ENCODE measurements at places on chromosomes 4 and X.

DNA sequence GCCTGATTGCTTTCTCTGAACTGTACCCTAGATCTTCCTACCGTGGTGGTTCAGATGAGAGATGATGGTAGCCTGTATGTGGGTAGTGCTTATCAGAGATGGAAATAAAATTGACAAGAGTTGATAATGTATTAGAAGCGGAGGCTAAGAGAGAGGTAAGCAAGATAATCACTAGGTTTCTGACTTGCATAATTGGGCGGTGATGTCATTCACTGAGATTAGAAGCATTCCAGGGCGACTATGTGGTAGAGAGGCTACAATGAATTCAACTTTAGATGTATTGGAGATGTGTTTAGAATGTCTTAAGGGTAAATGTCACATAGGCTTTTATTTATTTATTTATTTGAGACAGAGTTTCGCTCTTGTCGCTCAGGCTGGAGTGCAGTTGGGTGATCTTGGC is 415 bp upstream of the TENM3 start:
- peak; percentile 82 for DNase-seq

DNA sequence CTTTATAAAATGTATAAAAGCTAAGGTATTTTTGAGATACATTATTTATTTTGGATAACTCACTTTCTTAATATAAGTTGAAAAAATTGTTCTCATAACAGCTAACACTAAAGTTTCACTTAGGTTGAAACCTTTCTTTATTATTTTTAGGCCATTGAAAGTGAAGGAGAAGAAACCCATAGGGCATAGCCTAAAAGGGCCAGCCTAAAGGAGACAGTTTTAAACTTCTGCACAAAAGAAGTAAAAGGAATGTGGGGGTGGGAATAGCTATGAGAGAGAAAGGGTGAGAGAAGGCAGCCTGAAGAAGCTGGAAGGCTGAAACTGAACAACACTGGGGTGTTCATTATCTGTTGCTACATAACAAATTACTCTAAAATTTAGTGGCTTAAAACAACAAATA is 57.6 kb upstream of the RAPGEF2 start:
- no peak for DNase-seq

DNA sequence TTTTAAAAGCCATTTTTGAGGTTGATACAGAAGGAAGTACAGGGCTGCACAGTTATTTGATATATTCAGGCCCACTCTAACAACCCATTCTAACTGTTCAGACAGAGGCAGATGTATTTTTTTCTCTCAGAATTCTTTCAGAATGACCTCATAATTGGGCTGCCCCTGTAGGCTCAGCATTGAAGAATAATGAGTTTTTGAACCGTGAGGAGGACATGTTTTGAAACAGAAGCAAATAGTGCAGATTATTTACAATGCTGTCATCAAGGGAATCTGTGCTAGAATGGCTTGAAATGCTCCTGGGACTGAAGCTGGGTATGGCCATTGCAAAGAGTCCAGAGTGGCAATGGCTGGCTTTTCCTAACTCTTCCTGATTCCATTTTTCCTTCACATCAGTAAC is 158.1 kb downstream of the SOX3 start:
- DNase-seq: peak; percentile 21

DNA sequence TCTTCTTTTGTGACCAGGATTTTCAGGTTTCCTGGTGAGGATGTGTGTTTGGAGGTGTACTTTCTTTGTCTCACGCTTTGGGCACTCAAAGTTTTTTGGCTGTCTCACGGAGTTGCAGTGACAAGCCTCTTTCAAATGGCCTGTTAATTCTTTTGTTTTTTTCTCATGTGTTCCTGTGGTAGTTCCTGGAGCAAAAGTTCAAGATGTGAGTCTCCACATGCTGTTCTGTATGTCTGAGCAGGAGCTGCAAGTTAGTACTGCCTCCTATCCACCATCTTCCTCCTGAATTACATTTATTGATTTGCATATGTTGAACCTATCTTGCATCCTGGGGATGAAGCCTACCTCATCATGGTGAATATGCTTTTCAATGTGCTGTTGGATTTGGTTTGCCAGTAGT is 118.5 kb downstream of the VSIG4 start:
- no peak for DNase-seq
